ENCODE measurements at places on chromosomes 2 and 18.

DNA sequence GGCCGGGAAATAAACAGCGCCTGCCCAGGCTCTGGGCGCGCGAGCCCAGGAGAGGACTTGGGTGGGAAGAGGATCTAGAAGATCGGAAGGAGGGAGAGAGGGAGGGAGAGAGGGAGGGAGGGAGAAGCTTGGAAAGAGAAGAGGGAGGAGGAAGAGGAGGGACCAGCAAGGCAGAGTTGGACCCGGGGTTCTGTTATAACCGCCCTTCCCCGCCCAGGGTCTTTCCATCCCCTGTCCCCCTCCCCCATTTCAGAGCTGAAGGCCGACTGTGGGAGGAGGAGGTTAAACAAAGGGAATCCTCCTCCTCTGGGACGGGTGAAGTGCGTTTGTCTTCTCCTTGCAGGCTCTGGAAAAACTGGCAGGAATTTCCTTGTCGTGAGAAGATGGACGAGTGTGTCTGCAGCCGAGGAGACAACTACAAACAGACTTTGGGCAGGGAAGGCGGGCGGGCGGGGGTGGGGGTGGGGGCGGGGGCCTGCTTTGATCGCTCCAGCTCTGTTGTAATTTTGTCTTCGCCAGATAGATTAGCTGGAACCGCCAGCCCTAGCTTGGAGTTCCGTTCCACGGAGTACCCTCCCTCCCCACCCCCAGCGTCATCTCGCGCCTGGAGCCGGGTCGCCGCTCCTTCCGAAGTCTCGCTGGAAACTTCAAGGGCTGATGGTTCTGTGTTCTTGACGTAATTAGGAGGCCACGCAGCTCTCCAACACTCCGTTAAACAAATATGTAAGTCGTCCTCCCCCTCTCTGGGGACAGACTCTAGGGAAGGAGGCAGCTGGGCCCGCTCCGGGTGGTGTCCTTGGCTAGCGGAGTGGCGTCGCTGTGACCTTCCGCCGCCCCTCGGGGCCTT is 6.4 kb upstream of the SP9 start:
- no peak for DNase-seq

GRCh38 chr18:3919396-3920061 is 469.6 kb downstream of the TGIF1 start:
- no peak for DNase-seq

DNA sequence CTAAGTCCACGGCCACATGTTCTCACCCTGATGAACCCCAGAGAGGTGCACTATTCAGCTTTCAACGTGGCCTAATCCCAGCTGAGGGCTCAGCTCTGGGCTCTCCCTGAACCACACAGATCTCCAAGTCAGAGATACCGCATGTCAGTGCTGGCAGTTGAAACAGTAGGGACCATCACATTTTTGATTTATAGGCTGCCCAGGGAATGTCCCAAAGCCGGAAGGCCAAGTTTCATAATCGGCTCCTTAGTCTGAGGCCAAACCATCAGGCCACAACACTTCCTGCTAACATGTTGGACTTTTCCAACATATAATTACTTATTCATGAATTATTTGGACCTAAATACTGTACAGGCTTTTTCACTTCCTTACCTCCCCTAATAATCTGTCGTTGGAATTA is 91.9 kb upstream of the KLHL29 start:
- DNase-seq = no peak

DNA sequence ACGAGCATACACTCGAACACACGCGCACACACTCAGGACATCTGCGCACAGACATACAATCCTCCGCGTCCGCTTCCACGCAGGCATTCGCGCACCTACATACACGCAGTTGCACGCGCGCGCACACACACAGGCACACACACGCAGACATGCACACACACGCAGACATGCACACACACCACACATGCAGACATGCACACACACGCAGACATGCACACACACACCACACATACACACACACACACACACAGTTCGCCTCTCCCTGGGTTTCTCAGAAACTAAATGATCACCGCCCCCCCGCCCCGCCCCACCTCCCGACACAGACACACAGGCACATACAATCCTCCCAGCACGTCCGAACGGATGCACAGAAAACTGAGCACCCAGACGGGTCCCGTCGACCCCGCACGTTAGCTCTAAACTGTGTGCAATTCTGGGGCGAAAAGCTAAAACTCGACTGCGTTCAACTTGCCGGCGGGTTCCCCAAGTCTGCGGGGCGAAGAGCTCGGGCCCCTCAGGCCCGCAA is 1.0 kb downstream of the EPHA4 start:
- peak; percentile 48 for DNase-seq

DNA sequence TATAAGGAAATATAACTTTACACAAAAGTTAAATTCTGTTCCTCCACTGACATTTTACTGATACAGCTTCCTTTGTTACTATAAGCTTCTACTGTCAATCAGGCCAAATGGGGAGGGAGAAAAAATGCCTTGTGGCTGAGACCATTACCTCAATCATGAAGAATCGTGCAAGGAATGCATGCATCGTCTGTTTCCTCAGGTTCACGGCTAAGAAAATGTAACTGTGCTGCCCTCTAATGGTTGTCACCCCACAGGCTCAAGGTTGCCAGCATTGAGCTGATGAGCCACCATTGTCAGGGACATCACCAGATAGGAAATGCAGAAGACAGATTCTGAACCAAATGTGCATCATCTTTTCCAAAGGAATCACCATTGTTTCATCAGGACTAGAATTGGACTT is 426.9 kb downstream of the CDH2 start:
- DNase-seq = no peak

GRCh38 chr18:56083523-56084287 is 495.7 kb upstream of the TCF4 start:
- no peak for DNase-seq

GRCh38 chr2:170047331-170048065 is 130.4 kb upstream of the MYO3B start:
- DNase-seq = no peak

- DNase-seq = no peak
Observed at GRCh38 chr2:148719941-148720436, 75.4 kb downstream of the EPC2 start.

- DNase-seq = no peak
Observed at GRCh38 chr18:59697236-59697932, at the start of gene CCBE1. TSS of gene CCBE1 (minus strand) at chr18:59697423.

DNA sequence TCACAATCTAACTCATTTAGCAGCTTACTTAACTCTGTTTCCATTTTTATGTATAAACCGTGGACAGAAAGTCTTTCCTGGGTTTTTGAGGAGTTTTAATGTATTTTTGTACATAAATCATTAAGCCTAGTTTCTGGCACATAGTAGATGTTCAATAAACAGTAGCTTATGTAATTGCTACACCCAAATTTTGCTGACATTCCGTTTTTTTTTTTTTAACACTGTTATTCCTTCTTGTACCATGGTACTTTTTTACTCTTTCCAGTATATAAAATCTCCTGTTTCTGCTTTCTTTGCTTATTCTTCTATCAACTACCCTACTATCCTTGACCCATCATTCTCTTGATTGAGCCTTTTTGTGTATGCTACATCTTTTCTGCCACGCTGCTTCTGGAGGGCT is 1151.3 kb upstream of the CRIM1 start:
- no peak for DNase-seq

DNA sequence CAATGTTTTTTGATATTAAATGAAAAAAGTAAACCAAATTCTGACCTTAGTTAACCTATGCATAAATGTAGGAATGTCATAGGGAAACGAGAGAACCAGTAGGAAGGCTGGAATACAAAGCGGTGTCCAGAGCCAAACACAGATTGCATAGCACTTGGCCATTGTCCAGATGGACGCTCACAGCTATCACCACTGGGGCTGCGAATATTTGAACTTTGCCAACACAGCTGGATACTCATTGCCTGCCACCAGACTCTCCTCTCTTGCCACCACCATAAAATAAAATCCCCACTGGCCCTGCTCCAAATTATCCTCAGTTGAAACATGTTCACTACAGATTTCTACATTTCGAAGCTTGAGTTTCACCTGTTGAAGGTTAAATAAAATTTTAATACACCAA is 159.3 kb upstream of the GULP1 start:
- DNase-seq = no peak

GRCh38 chr18:34495506-34495905 is 214.6 kb upstream of the DTNA start:
- DNase-seq = no peak

DNA sequence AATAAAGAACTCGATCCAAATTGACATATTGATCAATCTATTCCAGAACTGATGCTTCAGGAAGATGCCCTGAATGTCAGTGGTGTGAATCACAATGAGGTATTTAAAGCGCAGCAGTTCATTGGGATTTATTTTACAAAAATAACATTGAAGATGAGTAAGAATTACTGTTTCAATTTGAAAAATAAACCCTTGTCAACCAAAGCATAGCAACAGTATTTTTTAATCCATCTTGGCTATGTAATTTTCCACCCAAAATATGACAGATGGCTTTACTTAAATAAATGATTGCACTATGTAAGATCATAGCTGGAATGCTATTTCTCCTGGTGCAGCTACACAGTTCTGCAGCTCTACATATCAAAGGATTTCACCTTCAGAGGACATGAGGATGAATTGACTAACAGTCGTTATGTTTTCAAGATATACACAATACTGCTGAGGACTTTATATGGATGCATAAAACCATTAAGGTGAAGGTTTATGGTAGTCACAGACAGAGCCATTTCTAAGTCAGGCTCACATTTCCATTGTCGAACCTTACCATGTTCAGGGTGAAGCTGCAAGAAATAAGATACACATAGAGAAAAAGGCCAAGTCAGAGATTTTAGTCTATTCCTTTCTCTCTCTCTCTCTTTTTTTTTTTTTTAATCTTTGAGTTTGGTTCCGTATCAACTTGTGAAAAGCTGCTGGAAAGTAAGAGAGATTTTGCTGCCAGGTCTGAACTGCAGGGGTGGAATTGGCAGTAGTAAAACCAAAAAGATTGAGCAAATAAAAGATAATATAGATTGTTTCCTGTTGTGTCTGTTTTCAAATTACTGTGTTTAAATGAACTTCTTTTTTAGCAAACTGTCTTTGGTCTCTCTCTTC is 398.0 kb upstream of the CDH20 start:
- no peak for DNase-seq

- no peak for DNase-seq
Observed at GRCh38 chr2:126700677-126701076, 44.7 kb downstream of the GYPC start.

GRCh38 chr2:167342769-167343168 is 454.5 kb downstream of the XIRP2 start:
- no peak for DNase-seq

DNA sequence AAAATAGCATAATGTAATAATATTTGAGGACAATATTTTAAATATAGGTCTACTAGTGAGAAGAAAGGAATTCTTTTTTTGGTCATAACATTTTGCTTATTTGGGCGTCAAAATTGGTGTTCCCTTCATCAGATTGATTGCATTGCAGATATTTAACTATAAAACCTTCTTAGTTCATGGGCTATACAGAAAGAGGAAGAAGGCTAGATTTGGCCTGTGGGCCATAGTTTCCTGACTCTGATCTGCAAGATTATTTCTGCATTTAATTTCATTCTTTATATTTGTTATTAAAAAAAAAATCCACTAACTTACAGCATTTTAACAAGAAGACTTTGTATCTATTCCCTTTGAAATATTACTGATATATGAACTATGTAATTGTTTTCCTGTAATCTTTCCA is 31.9 kb downstream of the PIKFYVE start:
- no peak for DNase-seq

- no peak for DNase-seq
Observed at GRCh38 chr18:48922801-48923730, 27.7 kb downstream of the SMAD7 start.

DNA sequence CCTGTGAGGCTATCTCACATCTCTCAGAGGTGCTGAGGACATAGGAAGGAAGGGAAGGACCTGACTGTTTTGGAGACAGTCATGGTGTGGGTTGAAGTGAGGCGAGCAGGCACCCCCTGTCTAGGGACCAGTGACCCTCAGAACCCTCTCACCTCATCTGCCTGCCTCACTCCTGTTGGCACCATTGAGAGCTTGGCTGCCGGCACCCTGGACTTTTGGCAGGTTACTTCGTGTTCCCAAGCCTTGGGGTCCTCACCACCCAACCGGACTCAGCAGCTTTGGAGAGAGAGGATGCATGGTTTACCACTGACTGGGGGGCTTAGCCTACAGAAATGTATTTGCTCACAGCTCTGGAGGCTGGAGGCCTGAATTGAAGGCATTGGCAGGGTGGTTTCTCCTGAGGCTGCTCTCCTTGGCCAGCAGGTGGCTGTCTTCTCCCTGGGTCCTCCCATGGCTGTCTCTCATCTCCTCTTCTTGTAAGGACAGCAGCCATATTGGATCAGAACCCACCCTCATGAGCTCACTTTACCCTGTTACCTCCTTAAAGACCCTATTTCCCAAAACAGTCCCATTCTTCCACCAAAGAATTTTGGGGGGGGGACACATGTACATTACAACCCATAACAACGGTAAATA is 142.0 kb downstream of the TSN start:
- DNase-seq = no peak

DNA sequence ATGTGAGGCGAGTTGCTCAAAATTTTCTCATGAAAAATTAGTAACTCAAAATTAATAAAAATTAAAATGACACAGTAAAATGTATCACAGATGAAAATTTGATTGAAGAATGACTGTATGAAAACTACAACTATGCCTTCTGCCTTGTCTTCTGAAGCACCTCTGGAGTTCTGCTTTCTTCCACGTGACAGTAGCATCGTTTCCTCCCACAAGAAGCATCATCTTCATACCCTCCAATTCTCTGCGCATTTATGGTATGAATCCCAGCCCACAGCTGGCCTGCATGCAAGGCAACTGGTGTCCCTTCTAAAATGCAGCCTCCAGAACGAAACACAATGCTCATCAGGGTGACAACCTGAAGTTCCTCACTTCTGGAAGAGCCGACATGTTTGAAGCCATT is 189.9 kb downstream of the MYO1B start:
- no peak for DNase-seq

DNA sequence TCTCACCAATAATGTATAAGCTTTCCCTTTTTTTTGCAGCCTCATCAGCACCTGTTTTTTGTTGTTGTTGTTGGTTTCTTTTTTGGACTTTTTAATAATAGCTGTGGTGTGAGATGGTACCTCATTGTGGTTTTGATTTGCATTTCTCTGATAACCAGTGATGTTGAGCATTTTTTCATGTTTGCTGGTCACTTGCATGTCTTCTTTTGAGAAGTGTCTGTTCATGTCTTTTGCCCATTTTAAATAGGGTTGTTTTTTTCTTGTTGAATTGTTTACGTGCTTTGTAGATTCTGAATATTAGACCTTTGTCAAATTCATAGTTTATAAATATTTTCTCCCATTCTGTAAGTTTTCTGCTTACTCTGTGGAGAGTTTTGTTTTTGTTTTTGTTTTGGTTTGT is 88.4 kb upstream of the EPAS1 start:
- no peak for DNase-seq

- no peak for DNase-seq
Observed at GRCh38 chr2:235098269-235098668, 146.5 kb downstream of the SH3BP4 start.

DNA sequence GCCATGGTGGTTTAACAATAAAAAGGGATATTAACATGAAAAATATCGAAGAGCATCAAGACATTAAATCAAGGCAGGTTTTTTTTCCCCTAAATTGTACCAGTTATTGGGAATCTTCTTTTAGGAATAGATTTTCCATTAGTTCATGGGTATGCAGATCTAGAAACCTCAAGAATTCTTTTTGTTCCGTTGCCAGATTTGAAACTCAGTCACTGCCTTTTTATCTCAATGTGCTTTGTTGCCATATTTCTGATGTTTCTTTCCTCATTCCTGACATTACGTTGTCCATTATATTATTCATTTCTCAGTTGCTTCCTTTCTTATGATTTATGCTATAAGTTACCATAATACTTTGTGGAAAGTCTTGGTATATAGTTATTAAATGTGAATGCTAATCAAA is 162.2 kb downstream of the CD226 start:
- DNase-seq = no peak
